ENCODE measurements at places on chromosomes 1 and 21.

- no peak for DNase-seq
These were observed at the start of gene LCE2A for GRCh38 chr1:152697701-152698600. LCE2A (plus strand) TSS chr1:152698345; CDS start chr1:152698902, 557 bp downstream.

- DNase-seq: no peak
These were observed 49.7 kb upstream of the CCDC27 start for GRCh38 chr1:3702528-3702927.

DNA sequence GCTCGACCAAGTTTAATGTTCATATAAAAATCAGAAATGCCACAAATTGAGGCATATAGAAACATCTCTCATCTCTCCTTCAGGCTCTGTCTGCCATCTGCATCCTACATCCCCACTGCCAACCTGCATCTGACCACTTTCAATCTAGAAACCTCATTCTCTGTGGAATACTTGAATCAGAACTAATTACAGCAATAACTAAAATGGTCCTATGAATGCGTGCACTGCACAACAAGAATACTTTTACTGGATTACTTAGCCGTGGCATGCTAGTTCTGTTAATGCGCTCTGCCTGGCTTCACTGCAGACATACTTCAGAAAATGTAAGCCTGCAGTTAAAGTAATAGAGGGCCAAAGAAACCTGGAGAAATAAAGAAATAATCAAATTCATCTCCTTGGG lies 89.8 kb upstream of the NR5A2 start:
- no peak for DNase-seq

- DNase-seq: no peak
These were observed 34.3 kb downstream of the PCNX2 start for GRCh38 chr1:233261206-233261605.

- DNase-seq: no peak
These were observed 92.9 kb downstream of the C21orf91 start for GRCh38 chr21:17726047-17726829.
